B cell (primary cell): ENCODE measurements at places on chromosomes 13 and 19. TPM values are rescaled to one million over a fixed set of nuclear protein-coding genes. Genes with fewer than 3 reads are reported as not detected.

Gene CCDC61
- 30.1 and 37.0 TPM in 2 replicates for total RNA-seq

Gene PCP2
- total RNA-seq, result 7.6 and 9.3 TPM in 2 replicates

Gene WBP4
- 10.4 and 10.6 TPM in 2 replicates for total RNA-seq

Gene SHISA2
- not detected in 2 replicates for total RNA-seq

Gene FCAR
- 0.34 TPM in 1 of 2 replicates, not detected in the other for total RNA-seq

Gene RDH8
- total RNA-seq, result not detected in 2 replicates

Gene RNF17
- total RNA-seq, result not detected in 2 replicates

Gene OR7A5
- not detected in 2 replicates for total RNA-seq

Gene SELENOV
- total RNA-seq, result not detected in 2 replicates

Gene KLHL1
- total RNA-seq, result not detected in 2 replicates

Gene ZNF530
- 11.2 and 11.6 TPM in 2 replicates for total RNA-seq

Gene MCF2L
- total RNA-seq, result 7.7 and 8.2 TPM in 2 replicates

Gene NKPD1
- total RNA-seq, result 0.27 TPM in 1 of 2 replicates, not detected in the other

Gene ZNF667
- 4.4 and 6.5 TPM in 2 replicates for total RNA-seq

Gene ZNF20
- 5.4 and 10.6 TPM in 2 replicates for total RNA-seq

Gene COX7A1
- not detected in 2 replicates for total RNA-seq

Gene C19orf12
- total RNA-seq, result 25.7 and 29.4 TPM in 2 replicates

Gene GIPC1
- 10.7 and 12.0 TPM in 2 replicates for total RNA-seq

Gene PTBP1
- 304 and 309 TPM in 2 replicates for total RNA-seq

Gene ZNF227
- 49.5 and 53.0 TPM in 2 replicates for total RNA-seq

Gene PALM
- not detected in 2 replicates for total RNA-seq

Gene SHC2
- total RNA-seq, result 0.19 TPM in 1 of 2 replicates, not detected in the other

Gene PNMA8A
- not detected in 2 replicates for total RNA-seq

Gene SLC17A7
- total RNA-seq, result 0.29 and 0.89 TPM in 2 replicates

Gene OVOL3
- total RNA-seq, result not detected in 2 replicates

Gene CD33
- 0.49 TPM in 1 of 2 replicates, not detected in the other for total RNA-seq

Gene GNA15
- total RNA-seq, result 0.37 TPM in 1 of 2 replicates, not detected in the other

Gene KLK14
- total RNA-seq, result 0.59 and 0.63 TPM in 2 replicates

Gene APOC4
- not detected in 2 replicates for total RNA-seq

Gene MCEMP1
- not detected in 2 replicates for total RNA-seq

Gene RASAL3
- 88.5 and 95.3 TPM in 2 replicates for total RNA-seq

Gene SIGLEC10
- 49.1 and 49.4 TPM in 2 replicates for total RNA-seq

Gene RXFP2
- total RNA-seq, result not detected in 2 replicates

Gene DENND1C
- 117 and 119 TPM in 2 replicates for total RNA-seq

Gene ACP7
- not detected in 2 replicates for total RNA-seq

Gene AMER2
- total RNA-seq, result not detected in 2 replicates

Gene SLITRK6
- not detected in 2 replicates for total RNA-seq

Gene ICAM5
- total RNA-seq, result 0.34 and 0.54 TPM in 2 replicates

Gene LPAR6
- 0.80 and 1.0 TPM in 2 replicates for total RNA-seq

Gene ASF1B
- 2.5 and 4.0 TPM in 2 replicates for total RNA-seq

Gene MATK
- 1.3 and 2.4 TPM in 2 replicates for total RNA-seq

Gene CYP2F1
- total RNA-seq, result not detected in 2 replicates

Gene CASP14
- not detected in 2 replicates for total RNA-seq

Gene NEK3
- total RNA-seq, result 11.5 and 12.6 TPM in 2 replicates

Gene SLC10A2
- total RNA-seq, result not detected in 2 replicates

Gene TEX101
- total RNA-seq, result not detected in 2 replicates

Gene RASIP1
- 0.20 TPM in 1 of 2 replicates, not detected in the other for total RNA-seq

Gene ZNF724
- total RNA-seq, result 7.9 and 10.0 TPM in 2 replicates

Gene KCNRG
- total RNA-seq, result 1.6 and 3.4 TPM in 2 replicates

Gene VSTM1
- total RNA-seq, result not detected in 2 replicates

Gene HSH2D
- total RNA-seq, result 254 and 259 TPM in 2 replicates

Gene NCR1
- total RNA-seq, result not detected in 2 replicates
